Activated CD4-positive, alpha-beta T cell treated with anti-CD3 and anti-CD28 coated beads, Interleukin-2, amount 10 ng/mL, durations not matched to agents 24 days and 14 days (primary cell): ENCODE measurements at places on chromosomes 7 and 10. TPM values are rescaled to one million over a fixed set of nuclear protein-coding genes. Genes with fewer than 3 reads are reported as not detected.

DNA sequence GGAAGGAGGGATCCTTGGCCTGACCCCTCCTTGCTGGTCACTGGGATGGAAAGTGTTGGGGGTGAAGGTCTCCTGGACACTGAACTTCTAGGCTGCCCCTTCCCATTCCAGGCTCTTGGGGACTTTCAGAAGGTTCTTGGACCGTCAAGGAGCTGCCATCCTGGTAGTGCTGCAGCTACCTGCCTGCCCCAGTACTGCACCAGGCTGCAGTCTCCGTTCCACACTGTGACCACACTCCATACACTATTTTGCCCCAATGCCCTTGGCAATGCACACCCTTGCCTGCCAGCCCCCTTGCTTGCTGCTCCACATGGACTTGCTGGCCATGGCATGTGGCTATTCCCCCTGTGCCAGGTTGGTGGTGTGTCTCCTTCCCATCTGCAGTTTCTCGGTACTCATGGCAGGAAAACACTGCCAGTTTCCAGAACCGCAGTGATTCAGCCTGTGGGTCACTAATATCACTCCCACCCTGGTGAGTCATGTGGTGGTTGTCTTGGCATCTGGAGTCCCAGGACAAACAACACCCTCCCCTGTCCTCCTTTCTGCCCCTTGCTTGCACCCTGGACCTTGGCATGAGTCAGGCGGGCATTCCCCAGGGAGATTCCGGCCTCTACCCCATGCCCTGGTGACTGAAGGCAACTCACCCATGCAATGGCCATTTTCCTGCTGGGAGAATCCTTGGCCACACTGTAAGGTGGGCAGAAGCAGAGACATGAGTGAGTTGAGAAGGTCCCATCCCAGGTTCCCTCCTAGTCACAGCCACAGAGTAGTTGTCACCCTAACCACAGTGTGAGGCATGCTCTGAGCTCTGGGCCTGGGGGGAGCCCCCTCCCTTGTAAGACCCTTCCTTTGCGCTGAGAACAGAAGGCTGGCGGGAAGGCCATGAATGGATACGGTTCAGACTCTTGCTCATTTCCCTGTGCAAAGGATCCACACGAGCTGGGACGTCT, 32.8 kb downstream of the GOLGA7B start:
- no peak overlapping the region for H3K27ac ChIP-seq
- no peak overlapping the region for H3K4me3 ChIP-seq
- no peaks in the 10 kb centered on the region for H3K36me3 ChIP-seq

DNA sequence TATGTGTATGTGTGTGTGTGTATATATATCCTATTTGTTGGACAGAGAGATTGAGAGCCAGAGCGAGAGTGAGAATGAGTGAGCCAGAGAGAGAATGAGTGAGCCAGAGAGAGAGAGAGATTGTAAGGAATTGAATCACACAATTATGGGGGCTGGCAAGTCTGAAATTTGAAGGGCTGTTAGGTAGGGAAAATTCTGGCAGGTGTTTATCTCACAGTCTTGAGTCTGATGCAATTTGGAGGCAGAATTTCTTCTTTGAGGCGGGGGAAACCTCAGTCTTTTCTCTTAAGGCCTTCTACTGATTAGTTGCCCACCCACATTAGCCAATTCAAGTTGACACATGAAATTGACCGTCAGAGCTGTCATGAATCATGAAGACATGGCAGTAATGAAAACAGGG, 41.0 kb upstream of the WASL start:
- H3K4me3 ChIP-seq: no peak overlapping the region
- H3K27me3 ChIP-seq: no peaks in the 10 kb centered on the region
- no peak overlapping the region for H3K27ac ChIP-seq
- no peaks in the 10 kb centered on the region for H3K36me3 ChIP-seq
- DNase-seq: no peak
- H3K4me1 ChIP-seq: no peaks in the 10 kb centered on the region

- H3K27me3 ChIP-seq: no peaks in the 10 kb centered on the region
- H3K4me1 ChIP-seq: peaks cover 76% of the 10 kb centered on the region
- H3K4me3 ChIP-seq: peak overlapping the region; percentile 10
- DNase-seq: no peak
- H3K27ac ChIP-seq: peak overlapping the region; percentile 17
- H3K36me3 ChIP-seq: peaks cover 4% of the 10 kb centered on the region
Observed at GRCh38 chr7:22676385-22676784, 50.6 kb upstream of the IL6 start.

DNA sequence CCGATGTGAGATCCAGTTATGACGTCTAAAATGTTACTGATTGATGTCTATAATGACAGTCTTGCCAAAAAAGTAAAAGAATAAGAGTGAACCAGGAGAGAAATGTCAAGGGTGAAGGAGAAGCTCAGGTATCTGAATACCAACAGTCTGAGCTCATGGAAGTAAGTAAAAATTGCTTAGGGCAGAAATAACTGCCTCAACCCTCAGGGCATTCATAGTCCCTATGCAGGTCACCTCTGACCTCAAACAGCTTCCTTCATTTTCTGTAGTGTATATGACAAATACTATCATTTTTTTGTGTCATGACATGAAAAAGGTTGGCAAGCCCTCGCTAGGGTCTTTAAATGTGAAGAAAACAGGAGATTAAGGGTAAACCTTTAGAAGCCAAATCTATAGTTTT, 41.0 kb upstream of the MRPS16 start:
- peaks cover 21% of the 10 kb centered on the region for H3K27me3 ChIP-seq
- H3K27ac ChIP-seq: no peak overlapping the region
- no peak overlapping the region for H3K4me3 ChIP-seq
- H3K36me3 ChIP-seq: no peaks in the 10 kb centered on the region
- DNase-seq: no peak
- peaks cover 3% of the 10 kb centered on the region for H3K4me1 ChIP-seq

DNA sequence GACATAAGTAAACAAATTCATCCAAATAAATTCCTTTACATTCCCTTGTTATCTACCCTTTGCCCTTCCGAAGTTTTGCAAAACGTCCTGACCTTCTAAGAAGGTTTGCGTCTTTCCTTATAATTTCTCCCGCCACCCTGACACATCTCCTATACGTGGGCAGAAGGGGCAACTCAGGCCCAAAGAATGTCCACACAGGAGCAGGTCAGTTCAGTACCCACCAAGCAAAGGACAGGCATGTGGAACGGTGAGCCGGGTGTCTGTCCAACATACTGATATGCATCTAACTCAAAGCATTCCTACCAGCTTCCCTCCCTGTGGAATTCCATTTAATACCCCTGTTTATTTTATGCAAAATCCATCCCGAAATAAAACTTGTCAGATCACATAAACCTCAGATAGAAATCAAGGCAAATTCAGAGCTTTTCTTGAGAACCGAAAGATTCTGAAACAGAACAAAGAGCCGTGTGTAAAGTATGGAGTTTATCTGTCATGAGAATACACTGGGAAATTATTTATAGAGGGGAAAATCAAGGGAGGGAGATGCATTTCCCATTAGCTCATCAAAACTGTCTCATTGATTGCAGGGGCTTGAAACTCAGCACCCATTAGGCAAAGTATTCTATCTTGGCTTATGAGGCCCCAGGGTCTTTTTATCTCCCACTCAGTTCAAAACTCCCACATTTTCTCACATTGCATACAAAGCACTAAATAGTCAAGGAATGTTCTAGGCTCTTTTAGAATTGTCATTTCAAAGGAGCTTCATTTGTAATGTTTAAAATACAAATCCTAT, 85.4 kb downstream of the GPR26 start:
- H3K27me3 ChIP-seq: no peaks in the 10 kb centered on the region
- H3K4me1 ChIP-seq: no peaks in the 10 kb centered on the region

MINPP1 gene
- 9.4 and 9.6 TPM in 2 replicates for total RNA-seq

CDC14C gene
- not detected in 2 replicates for total RNA-seq
